Adrenal gland (tissue), 19 donors: ENCODE measurements at places on chromosomes 4 and X. TPM values are rescaled to one million over a fixed set of nuclear protein-coding genes. Genes with fewer than 3 reads are reported as not detected.

GRCh38 chrX:68808686-68809357 lies 20.0 kb upstream of the EFNB1 start:
- no peak for DNase-seq

DNA sequence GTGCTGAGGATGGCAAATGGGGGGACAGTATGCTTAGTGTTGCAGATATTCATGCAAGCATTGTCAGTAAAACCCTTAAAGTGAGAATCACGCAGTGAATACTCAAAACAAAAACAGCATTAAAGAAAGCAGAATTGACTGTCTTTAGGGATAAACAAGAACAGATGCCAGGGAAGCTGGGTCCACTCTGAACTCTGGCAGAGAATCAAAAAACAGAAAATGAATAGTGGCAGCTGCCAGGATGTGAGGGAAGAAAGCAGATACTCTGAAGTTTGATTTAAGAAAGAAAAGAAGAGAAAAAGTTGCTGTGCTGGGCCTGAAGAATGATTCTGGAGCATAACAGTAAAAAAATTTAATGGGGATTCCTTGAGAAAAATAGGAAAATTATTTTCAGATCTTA lies 131.5 kb downstream of the GABRA2 start:
- no peak for DNase-seq

DNA sequence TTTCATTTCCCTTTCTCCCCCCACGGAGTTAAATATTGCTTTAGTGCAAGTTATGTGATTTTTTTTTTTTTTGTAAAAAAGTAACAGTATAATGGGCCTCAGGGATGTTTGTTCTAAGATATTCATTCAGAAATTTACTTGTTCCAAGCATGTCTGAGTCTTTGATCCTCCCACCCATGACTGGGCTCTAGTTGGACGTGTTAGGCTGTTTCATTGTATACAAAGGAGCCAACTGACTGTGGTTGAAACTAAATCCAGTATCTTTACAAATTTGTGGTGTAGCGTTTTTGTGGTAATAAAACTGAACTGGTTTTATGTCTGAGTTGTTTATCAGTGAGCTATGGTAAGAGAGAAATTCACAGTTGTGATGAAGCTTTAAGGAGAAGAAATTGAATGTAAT lies 74.1 kb downstream of the DOCK11 start:
- DNase-seq: no peak

RTL5 gene
- polyA plus RNA-seq: 7.5 TPM

NEIL3 gene
- not detected for polyA plus RNA-seq

DNA sequence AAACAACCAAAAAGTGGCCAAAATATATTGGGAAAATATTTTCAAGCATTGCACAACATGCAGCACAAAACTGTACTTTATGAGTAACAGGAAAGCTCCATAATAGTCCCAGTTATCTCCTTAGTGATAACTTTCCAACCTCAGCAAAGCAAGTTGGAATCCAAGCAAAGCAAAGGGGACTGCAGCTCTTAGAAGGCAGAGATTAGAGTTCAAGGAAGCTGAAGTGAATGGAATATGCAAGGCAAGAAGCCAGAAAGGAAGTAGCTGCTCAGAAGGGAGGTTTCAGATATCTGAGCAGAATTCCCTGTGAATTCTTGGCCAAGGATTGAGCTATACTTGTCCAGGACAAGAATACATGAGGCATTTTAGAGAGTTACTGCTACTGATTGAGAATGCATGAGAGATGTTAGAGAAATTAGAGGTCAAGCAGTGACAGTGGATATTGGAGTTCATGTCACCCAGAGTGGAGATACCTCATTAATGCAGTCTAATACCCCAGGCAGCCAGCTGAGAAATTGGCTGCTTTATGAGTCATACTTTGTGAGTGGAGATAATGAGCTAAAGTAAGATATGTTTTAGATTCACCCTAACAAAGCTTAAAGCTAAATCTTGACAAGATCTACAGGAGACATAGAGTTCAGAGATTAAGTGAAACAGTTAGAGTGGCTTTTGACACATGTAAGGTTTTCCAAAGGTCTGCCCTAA lies 102.8 kb downstream of the INPP4B start:
- no peak for DNase-seq

DNA sequence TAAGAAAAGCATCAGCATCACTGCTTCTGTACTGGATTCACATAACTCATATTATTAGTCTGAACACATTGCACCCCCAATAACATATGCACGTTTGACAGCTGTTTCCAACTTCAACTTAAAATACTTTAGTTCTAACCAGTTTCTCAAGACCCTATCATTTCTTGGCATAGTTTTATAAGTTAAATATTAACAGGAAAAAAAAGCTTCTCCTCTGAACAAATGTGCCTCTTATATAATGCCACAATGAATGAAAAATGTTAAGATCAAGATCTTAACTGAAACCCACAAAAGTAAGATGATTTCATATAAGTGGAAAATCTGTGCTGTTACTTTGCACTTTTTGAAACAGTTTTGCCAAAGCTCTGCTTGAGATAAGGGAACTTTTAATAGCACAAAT lies 652.8 kb upstream of the FAM241A start:
- no peak for DNase-seq

- DNase-seq: no peak
Observed at GRCh38 chr4:122873821-122874593, 47.4 kb downstream of the FGF2 start.

SSX4 gene
- not detected for polyA plus RNA-seq

- DNase-seq: no peak
Observed at GRCh38 chrX:124344246-124344645, 2.1 kb upstream of the SH2D1A start.

DNA sequence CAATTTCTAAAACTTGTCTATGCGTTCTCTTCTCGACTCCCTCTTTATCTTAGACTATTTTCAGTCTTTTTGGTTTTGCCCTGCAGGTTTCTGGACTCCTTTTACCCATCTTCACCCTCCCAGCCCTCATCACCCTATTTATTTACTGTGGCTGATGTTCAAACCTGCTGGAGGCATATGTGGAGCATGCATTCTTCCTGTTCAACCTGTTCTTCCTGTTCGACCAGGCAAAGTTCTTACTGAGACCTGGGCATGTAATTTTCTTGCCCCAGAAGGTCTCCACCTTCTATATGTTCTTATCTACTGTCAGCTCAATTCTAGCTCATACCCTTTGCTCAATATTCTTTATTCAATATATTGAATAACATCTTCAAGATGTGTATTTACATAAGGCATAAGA lies 69.4 kb upstream of the AGA start:
- DNase-seq: no peak

DNA sequence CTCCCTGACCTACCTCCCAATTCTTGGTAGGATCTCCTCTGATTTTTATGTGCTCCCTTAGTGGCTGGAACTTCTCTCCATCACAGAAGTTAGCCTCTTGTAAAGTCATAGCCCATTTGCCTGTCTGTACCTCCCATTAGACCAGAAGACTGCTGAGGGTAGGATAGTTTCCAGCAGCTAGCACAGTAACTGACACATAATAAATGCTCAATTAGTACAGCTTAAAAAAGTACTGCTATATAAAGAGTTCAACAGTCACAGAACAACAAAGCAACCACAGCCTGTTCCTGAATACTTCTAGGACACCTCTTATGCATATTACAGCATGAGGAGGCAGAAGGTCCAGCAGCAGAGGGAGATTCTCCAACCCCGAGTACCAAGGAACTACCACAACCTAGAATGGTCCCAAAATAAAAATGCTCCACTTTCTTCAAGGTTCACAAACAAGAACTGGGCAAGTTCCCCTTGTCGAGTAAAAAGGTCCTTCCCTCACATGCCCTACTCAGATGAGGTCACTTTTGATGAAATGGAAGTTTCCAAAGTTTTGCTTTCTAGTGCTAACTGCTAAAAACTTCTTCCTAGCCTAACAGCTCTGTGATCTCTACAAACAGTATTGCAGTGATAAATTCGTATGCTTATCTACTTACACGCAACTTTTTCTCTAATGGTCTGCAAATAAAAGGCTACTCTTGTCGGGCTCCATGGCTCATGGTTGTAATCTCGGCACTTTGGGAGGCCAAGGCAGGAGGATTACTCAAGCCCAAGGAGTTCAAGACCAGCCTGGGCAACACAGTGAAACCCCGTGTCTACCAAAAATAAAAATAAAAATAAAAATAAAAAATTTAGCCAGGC lies 12.8 kb downstream of the MECP2 start:
- no peak for DNase-seq

MTTP gene
- 0.37 TPM for polyA plus RNA-seq

DNA sequence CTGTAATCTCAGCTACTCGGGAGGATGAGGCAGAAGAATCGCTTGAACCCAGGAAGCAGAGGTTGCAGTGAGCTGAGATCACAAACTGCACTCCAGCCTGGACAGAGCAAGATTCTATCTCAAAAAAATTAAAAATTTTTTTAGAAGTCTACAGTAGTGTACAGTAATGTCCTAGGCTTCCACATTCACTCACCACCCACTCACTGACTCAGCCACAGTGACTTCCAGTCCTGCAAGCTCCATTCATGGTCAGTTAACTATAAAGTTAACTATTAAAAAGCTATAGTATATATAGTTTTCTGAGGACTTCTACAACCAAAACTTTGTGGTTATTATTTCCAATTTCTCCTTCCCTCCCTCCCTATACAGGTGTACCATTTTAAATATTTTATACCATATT lies 34.7 kb upstream of the NEUROG2 start:
- DNase-seq: no peak

DNA sequence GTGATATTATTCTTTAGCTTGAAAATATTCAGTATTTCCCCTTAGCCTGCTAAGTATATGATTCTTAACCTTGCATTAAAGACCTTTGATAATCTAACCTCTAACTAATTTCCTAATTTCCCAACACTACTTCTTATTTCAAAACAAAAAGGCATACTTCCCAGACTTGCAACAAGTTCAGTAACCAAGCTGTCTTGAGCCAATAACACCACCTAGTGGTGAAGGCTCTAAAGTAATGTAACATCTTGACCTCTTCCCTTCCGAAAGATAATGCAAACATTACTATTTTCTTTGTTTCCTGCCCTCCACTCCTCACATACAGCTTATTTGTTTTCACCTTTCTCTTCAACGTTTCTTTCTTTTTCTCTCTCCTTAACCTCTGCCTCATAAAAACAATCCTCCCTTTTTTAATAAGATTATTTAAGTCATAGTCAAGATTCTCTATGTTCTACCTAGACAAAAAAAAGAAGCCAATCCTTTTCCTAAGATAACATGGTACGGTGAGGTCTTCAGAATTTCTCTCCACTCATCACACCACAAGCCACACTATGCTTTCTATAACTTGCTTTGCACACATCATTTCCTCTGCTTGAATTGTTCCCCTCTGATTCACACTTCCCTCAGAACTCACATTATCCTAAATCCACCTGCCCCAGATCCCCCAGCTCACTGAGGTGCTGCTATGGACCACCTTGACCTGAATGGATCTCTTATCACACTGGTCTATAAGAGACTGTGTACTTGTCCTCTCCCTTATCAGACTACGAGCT lies 3.5 kb downstream of the FAT1 start:
- DNase-seq: no peak

DNA sequence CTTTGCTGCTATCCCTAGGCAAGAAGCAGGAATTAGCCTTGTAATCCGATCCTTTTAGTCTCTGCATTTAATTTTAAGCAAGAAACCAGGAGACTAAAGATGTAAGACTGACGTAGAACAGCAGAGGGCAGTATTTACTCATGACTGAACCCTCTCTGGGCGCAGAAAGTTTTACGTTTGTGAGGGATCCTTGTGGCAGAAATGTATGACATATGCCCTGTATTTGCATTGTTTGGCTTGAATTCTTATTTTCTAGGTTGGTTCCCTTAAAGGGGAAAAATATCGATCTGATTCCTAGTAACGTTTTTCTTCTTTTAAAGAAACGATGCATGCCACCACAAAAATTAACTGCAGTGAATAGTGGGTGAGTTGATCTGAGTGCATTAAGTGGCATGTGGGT lies 1.3 kb upstream of the FAT4 start:
- peak; percentile 55 for DNase-seq

RASL11B gene
- polyA plus RNA-seq: 3.1 TPM

DNA sequence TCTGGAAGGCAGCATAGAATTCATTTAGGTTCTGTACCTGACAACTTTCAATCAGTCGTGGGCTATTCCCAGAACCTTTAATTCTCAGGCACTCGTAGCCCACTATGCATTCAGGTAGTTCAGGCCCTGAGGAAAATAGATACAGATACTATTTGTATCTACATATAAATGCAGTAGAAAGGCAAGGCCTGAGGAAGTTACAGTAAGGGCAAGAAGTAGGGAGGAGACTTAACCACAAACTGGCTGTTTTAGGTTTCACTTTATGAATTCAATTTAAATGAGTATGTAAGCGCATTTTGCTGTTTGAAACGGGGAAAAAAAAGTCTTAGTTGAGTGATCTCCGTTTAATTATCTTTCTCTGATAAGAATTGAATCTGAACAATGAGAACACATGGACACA lies 529.4 kb upstream of the ATOH1 start:
- DNase-seq: no peak

TBC1D25 gene
- polyA plus RNA-seq: 8.9 TPM

ANXA10 gene
- polyA plus RNA-seq: not detected

SULT1E1 gene
- polyA plus RNA-seq: 14.5 TPM

GRCh38 chr4:69838977-69839376 lies 21.0 kb downstream of the SULT1E1 start:
- no peak for DNase-seq

GRCh38 chrX:154873329-154873728 lies 12.8 kb upstream of the F8A1 start:
- no peak for DNase-seq

RTL3 gene
- polyA plus RNA-seq: not detected

MAGEA12 gene
- not detected for polyA plus RNA-seq

- DNase-seq: no peak
Observed at GRCh38 chr4:87236861-87237260, 16.4 kb upstream of the KLHL8 start.

SYTL5 gene
- polyA plus RNA-seq: 9.5 TPM

ZC4H2 gene
- polyA plus RNA-seq: 6.3 TPM

MMRN1 gene
- 1.4 TPM for polyA plus RNA-seq

KLHL5 gene
- polyA plus RNA-seq: 13.3 TPM
